Stimulated activated CD4-positive, alpha-beta T cell treated with anti-CD3 and anti-CD28 coated beads, Interleukin-1b, Interleukin-23, amount 100 ng/mL, for 1 hour (primary cell): ENCODE measurements at places on chromosomes 5 and 9.

DNA sequence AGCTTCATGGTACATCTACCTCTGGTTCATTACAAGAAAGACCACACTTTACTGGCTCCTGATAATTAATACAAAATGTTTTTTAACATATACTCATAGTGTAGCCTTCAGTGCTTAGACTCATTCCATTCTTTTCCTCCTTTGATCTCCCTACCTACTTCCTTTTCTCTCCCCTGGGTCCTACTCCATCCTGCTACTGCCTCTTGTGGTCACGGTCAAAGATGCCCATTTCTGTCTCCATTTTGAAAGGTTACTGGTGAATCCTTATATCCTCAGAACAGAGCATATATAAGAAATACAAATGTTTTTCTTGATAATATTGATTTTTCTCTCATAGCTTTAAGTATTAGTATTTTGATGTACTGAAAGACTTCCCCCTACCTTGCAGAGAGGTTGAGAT lies 375.9 kb downstream of the ARRDC3 start:
- DNase-seq = no peak

- no peak for DNase-seq
Observed at GRCh38 chr5:88782571-88782970, 100.4 kb downstream of the MEF2C start.

- DNase-seq = no peak
Observed at GRCh38 chr5:13212886-13213285, 731.6 kb downstream of the DNAH5 start.

DNA sequence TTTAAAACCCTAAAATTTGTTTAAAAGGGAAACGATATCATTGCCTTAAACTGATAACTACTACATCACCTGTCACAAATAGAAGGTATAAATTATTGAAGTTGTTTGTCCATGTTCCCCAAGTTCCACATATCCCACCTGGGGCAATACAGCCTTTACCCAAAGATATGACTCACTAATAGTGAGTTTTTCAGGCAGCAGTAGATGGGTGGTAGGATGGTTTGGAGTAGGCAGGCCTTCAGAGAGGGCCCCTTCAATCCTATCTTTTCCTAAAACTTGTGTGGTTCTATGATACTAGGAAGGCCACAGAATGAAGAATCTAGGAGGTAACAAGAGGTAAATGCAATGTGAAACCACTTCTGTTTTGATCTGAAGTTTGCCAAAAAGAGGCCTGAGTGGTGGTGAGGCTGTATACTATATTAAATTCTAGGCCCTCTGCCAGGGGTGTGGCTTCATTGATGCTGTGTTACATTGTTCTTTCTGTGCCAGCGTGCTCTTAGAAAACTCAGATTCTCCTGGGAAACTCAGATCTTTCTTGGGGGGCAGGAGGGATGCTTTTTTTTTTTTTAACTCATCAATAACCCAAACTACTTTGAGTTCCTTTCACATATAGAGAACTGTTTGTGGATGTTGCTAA lies 7.2 kb downstream of the CYSTM1 start:
- no peak for DNase-seq

- no peak for DNase-seq
Observed at GRCh38 chr5:53201746-53202145, 92.2 kb upstream of the MOCS2 start.

DNA sequence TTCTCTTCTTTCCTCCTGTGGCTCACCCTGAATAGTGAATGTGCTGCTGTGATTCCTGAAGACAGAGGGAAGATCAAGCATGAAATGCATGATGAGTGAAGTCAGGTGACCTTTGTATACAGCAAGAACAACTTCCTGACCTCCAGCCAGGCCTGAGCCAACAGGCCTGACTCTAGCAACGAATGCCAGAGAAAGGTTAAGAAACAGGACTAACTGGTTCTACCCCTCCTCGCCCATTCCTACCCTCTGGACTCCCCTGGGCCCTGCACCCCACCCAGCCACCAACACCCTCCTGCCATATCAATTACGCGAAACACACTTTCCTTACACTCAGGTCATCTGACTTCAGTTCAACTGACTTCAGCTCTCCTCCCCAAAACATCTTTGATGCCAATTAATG lies 4.9 kb downstream of the SUSD1 start:
- no peak for DNase-seq

- DNase-seq = no peak
Observed at GRCh38 chr5:19930451-19930850, 57.5 kb downstream of the CDH18 start.

DNA sequence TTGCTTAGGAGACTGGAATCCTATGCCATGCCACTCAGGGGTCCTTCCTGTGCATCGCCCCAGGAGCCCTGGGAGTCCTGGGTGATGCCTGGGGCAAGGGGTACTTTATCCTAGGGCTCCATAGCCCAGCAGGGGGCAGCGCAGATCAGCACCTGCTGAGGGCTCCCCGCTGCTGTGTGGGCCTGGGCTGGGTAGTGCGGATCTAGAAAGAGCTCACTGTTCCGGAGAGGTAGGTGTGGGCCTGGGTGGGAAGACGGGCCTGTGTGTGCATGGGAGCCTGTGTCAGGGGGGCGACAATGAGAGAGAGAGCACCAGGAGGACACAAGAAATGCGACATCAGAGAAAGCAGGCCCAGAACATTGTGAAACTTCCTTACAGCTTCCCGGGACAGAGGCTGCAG lies 11.4 kb upstream of the DAB2IP start:
- no peak for DNase-seq

GRCh38 chr9:122498883-122499288 lies 11.7 kb upstream of the OR1J2 start:
- DNase-seq = no peak

DNA sequence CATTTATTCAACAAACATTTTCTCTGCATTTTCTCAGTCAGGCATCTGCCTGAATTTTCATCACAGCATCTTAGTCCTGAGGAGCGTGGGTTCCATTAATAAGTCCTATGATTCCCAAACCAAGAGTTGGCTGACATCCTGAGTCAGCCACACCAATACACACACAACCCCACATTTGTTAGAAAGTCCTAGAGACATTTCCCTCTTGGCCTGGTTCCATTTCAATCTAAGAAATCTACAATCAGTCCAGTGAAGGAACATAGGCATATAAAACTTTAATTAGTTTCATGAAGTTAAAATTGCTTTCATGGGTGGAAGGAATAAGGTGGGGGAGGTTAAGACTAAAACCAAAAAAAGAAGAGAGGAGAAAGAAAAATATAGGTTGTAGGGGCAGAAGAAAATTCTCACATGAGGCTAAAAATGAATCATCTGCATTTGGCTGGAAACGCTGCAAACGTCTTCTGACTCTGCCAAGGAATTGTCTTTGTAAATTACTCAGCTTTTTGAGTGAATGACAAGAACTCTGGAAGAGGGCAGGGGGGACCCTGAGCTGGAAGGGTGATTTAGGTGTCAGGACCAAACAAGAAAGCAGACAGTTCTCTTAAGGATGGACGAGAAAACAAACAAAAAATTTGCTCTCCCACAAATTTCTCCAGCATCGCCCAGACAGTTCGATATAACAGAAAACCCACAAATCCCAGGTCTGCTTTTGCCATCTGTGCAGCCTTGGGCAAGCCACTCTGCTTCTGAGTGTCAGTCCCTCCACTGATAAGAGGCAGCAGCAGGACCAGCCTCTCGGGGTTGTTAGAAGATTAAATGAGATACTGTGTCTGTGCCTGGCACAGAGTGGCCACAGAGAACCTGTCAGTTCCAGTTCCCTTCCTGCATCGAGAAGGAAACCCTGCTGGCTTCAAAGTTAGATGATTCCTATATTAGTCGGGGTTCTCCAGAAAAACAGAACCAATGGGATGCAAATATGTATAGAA lies 289.7 kb downstream of the CDK5RAP2 start:
- no peak for DNase-seq

GRCh38 chr5:139642213-139642612 lies 5.9 kb upstream of the CXXC5 start:
- no peak for DNase-seq

- no peak for DNase-seq
Observed at GRCh38 chr5:58080573-58080972, 379.3 kb downstream of the PLK2 start.

- DNase-seq = no peak
Observed at GRCh38 chr9:73024601-73025034, 71.8 kb upstream of the ALDH1A1 start.

GRCh38 chr5:32083981-32084430 lies 90.1 kb downstream of the GOLPH3 start:
- no peak for DNase-seq

- DNase-seq = no peak
Observed at GRCh38 chr9:7963026-7963425, 163.4 kb upstream of the DMAC1 start.

DNA sequence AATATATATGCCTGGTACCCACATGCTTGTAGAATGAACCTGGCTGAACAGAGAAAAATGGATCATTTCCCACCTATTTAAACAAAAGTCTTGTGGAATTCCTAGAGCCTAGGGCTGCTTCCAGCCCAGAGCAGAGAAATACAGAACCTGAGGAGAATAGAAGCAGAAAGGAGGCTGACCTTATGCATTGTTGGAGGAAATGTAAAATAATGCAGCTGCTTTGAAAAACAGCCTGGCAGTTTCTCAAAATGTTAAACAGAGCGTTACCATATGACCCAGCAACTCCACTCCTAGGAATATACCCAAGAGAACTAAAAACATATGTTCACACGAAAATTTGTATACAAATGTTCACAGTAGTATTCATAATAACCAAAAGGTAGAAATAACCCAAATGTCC lies 15.1 kb downstream of the MAPKAP1 start:
- DNase-seq = no peak

DNA sequence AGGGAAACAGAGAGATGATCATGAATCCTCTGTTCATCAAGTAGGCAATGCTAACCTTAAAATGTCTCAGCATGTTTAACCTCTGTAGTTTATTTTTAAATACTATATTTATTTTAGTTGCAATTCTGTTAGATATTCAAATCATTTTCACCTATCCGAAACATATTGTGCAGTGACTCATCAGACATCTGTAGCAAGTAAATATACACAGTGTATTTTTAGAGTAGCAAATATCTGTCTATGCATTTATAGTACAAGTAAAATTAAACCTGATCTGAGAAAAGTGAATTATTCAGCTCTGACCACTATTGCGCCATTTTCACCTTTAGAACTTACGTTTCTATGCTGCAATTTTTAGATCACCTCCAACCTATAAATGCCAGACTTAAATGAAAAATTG lies 24.3 kb upstream of the TUSC1 start:
- no peak for DNase-seq

DNA sequence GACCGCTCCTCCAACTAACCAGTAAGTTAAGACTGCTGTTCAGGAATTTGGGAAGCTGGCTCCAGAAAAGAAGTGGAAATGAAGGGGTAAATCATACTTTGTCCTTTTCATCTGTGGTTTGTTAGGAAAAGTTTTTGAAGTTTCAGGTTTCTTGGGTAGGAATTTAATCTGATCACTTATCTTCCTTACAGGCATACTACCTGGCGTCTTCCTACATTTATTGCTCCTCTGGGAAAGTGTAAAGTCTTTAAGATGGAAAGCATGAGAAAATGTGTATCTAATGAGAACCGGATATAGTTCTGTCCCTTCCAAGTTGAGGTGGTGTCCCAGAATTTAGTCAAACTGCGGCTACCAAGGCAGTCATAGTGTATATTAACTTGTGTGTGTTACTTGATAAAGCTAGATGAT lies 1.3 kb downstream of the RASA1 start:
- no peak for DNase-seq

DNA sequence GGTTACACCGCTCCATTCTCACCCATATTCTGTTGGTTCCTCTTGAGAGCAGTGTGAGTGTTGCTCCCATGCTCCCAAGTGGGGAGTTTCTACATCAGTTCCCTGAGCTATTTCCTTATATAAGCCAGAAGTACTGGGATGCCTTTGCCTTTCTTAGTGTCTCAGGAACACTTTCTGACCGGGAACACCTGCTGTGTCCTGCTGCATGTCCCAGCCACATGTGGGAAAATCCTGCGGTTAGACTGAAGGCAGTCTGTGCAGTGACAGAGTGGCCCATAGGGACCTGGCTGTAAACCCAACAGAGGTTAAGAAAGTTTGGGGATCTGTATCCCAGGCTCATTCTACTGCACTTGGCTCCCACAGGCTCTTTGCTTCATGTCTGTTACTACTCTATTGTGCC lies 126.0 kb downstream of the EGFLAM start:
- DNase-seq = no peak

- peak; percentile 19 for DNase-seq
Observed at GRCh38 chr5:56815658-56816545, 553 bp downstream of the MAP3K1 start.

DNA sequence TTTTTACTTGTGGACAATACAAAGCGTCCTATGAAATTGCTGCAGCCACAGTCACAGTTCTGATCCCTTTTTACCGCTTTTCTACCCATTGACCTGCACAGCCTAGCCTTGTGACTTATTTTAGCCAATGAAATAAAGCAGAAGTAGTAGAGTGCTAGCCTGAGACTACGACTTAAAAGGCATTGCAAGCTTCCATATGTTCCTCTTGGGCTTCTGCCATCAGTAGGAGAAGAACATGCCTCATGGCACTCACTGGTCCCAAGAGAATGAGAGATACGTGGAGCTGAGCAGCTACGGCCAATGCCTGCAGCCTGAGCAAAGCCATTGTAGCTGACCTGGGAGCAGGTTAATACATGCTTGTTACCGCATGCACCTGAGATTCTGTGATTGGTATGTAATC lies 416.6 kb upstream of the CLINT1 start:
- DNase-seq = no peak

GRCh38 chr9:86637515-86637914 lies 283.3 kb upstream of the TUT7 start:
- no peak for DNase-seq

- no peak for DNase-seq
Observed at GRCh38 chr9:128757602-128758001, 14.1 kb downstream of the ZER1 start.

- no peak for DNase-seq
Observed at GRCh38 chr5:167626341-167627123, 664.9 kb upstream of the WWC1 start.

DNA sequence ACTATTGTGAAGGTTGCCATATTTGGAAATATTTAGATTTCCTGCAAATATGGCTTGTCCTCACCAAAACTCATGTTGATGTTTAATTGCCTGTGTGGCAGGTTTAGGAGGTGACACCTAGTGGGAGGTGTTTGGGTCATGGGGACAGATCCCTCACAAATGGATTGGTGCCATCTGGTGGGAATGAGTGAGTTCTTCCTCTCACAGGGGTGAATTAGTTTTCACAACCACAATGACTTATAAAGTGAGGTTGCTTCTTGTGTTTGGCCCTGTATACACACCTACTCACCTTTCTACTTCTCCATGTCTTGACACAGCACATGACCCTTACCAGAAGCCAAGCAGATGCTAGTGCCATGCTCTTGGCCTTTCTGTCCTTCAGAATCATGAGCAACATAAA lies 41.1 kb downstream of the ISOC1 start:
- DNase-seq = no peak

DNA sequence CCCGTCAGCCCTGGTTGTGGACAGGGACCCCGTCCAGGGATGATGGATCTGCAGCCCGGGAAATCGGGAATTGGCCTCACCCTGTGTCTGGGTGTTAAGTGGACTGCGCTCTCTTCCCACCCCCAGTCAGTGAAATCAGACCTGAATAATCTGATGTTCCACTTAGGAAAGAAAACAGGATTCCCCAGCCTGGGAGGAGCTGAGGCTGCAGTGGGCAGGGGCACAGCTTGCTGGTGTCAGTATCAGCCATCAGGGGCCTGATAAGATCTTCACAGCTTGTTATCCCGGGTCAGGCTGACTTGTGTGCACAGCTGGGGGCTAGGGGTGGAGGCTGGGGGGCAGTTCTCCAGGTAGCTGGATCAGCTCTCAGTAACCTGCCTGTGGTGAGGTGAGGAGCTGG lies 29.1 kb downstream of the LMX1B start:
- no peak for DNase-seq
